Occipital lobe (tissue), 3 donors: ENCODE measurements at places on chromosomes 1 and 21. TPM values are rescaled to one million over a fixed set of nuclear protein-coding genes. Genes with fewer than 3 reads are reported as not detected.

DNA sequence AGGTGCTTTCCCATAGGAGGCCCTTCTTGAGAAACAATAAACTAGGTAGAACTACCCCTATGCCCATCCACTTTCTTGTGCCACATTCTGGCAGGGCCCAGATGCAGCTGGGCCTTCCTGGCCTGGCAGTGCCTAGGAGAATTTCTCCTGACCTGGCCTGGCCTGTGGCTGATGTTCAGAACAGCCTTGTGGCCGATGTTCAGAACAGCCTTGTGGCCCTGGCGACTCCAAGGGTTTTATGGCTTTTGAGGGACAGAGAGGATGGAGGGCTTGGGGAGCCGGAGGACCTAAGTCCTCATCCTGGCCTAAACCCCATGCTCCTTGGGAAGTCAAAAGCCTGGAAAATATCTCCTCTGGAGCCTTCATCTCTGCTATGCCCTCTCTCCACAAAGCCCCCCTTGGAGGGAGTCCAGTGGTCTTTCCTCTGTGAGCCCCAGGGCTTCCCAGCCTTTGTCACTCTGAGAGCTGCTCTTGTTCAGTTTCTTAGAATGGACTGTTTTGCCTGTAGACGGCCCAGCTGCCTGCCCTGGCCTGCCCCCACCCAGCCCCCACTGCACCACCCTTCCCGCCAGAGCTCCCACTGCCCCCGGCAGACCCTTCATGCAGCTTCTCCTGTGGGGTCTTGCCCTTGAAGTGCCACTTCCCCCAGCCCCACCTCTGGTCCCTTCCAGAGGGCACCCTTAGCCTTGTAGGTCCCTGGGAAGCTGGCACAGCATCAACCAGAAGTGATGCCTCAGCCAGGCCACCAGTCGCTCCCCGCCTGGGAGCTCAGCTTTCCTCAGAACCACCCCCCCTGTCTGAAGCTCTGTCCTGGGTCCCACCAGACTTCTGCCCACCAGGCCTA is 7.0 kb downstream of the GPR37L1 start:
- DNase-seq: no peak

The SMIM11 gene
- total RNA-seq: 25.3 TPM

DNA sequence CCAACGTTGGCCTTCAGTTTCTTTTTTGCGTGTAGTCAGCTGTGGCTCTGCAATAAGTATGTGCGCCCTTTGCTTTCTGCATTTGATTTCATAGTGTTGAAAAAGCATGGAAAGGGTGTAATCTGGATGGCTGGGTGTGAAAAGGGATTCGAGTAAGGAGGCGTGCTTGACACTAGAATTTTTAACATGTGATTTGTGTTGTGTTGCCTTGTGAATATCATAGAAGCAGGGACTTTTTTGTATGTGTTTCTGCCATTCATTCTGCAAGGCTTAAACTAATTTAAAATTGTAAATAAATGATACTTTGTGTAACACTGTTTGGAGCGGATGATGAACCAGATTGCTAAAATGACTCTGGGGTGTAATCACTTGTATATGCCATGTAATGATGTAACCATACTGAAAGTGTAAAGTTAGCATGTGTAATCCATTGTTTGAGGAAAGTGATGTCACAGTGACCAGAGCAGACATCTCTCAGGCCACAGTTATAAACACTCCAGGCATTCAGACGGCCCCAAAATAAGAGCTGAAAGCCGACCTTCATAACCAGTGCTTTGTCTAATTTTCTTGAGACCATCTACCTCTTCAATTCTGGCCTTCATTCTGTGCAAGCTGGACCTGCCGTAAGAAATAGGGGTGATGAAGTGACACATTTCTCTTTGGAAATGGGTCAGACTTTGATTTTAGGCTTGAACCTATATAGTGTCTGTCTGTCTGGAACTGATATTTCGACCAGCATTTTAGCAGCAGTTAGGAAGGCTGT is 618 bp downstream of the SH3BGR start:
- DNase-seq: no peak

The OR14A16 gene
- total RNA-seq: not detected

The GBP6 gene
- total RNA-seq: 0.47 TPM

The LCE1E gene
- total RNA-seq: not detected

The CFHR5 gene
- total RNA-seq: not detected

The WDR47 gene
- total RNA-seq: 285 TPM

- DNase-seq: no peak
Observed at GRCh38 chr1:9284061-9284460, 8.6 kb upstream of the SPSB1 start.

DNA sequence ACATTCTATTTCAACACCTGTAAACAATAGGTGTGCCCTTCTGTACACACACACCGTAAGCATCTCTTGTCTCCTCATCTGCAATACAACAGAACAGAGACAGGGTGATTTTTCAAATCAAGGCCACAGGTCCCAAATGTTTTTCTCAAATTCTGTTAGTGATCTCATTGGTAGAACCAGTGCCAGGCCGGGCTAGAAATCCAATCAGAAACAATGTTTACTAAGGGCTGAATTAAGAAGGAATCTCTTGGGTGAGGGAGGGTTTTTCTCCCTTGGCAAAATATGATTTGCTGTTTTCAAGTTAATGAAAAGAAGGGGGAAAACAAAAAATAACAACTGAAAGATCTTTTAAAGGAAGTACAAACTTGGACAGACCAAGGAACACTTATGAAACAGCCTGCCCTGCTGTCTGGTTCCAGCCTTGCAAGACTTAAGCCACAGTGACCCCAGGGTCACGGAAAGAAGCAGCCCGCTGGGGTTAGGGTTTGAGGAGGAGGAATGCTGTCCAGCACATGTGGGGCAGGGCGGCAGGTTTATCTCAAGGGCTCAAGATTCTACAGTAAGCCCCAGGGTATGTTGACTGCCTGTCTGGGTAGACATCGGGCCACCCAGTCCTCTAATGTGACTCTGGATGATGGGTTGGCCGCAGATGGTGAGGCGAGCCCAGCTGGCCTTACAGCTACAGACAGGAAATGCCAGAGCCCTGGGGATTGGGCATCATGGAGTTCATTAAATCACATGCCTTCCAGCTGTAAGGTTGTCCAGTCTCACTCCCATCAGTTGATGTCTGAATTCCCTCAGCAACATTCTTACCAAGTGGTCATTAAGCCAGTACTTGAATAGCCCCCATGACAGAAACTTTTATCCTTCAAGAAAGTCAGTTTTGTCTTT is 73.3 kb upstream of the SLC44A3 start:
- no peak for DNase-seq

DNA sequence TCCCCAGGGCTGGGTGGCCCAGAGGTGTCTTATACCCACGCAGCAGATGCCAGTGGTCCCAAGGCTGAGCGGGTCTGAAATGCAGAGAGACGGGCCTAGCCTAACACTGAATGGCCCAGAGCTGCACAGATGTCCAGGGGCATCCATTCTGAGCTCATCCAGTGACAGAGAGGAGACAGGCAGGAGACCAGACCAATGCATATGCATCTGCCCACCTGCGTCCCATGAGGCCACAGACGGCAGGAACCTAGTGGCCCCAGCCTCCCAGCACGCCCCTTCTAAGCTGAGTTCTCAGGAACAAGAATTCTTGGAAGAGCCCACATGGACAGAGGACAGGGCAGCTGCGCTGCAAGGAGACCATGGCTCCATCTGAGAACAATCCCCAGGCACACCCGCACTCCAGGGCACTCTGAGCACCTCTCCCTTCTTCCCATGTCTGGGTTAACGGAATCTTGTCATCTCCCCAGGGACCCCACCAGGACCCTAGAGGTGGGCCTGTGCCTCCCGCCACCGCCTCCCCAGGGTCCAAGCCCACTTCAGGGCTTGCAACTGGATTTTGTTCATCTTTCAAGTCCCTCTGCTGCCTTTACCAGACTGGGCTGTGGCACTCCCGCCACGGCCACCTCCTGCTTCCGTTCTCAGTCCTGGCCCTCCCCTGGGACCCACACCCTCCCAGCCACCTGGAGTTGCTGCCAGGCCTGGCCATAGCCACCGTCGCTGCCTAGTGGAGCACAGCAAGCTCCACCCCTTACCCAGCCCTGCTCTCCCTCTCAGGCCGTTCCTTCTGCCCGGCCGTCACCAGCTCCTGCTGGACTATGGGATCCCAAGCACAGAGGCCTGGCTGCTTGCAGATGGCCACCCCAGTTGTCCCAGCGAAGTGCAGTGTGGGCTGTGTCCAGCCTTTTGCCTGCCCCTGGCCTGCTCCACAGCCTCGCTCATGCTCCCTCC is 3.3 kb downstream of the WNT3A start:
- DNase-seq: no peak

The LCE6A gene
- not detected for total RNA-seq

GRCh38 chr1:224387302-224387912 is 30.7 kb downstream of the CNIH4 start:
- no peak for DNase-seq

GRCh38 chr1:154973344-154974101 is 958 bp upstream of the CKS1B start:
- peak; percentile 72 for DNase-seq

- DNase-seq: no peak
Observed at GRCh38 chr1:179048339-179049124, 22.8 kb downstream of the FAM20B start.

DNA sequence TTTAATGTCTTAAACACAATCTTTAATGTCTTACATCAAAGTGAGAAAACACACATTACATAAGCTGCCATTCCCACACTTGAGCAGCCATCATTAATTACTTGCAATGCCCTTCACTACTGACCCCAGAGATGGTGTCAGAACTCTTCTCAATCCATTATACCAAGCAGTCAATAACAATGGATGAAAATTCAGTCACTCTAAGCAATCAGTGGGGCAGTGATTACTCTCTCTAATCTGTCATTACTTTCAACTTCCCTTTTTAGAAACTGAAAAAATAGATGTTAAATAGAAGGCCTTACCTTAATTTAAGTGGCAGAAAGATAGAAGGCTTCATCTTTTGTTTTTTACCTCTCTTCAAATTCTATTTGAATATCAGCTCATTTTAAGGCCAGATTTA is 9.7 kb upstream of the FRRS1 start:
- no peak for DNase-seq

DNA sequence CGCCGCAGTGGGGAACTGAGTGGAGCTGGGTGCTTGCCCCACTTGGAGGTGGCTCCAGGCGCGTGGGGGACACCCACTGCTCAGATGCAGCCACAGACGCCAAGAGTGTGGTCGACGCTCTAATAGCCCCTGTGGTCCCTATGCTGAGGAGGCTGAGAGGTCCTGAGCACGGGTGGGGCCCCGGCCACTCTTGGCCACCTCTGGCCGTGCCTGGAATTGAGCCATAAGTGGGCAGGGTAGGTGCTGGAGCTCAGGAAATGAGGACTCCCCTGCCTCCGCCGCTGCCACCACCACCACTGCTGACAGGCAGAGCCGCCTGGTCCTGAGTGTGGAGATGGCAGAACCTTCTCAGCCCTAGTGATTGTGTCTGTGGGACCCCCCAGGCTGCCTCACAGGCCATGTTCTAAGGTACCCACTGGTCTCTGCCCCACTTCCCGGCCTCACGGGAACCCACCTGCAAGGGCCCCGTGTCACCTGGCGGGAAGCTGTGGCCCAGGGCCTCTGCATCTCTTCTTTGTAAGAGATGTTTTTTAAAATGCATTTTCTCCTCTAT is 34.6 kb upstream of the DIP2A start:
- no peak for DNase-seq

The APCS gene
- not detected for total RNA-seq

- DNase-seq: no peak
Observed at GRCh38 chr1:80218112-80218511, 1211.6 kb upstream of the ADGRL4 start.
